ENCODE measurements at places on chromosomes 1 and 21.

GRCh38 chr1:227342075-227342829 lies 24.0 kb upstream of the CDC42BPA start:
- DNase-seq = no peak

GRCh38 chr1:20445956-20446355 lies 40.1 kb downstream of the CAMK2N1 start:
- no peak for DNase-seq

GRCh38 chr1:173821680-173822079 lies 2.8 kb upstream of the DARS2 start:
- no peak for DNase-seq

DNA sequence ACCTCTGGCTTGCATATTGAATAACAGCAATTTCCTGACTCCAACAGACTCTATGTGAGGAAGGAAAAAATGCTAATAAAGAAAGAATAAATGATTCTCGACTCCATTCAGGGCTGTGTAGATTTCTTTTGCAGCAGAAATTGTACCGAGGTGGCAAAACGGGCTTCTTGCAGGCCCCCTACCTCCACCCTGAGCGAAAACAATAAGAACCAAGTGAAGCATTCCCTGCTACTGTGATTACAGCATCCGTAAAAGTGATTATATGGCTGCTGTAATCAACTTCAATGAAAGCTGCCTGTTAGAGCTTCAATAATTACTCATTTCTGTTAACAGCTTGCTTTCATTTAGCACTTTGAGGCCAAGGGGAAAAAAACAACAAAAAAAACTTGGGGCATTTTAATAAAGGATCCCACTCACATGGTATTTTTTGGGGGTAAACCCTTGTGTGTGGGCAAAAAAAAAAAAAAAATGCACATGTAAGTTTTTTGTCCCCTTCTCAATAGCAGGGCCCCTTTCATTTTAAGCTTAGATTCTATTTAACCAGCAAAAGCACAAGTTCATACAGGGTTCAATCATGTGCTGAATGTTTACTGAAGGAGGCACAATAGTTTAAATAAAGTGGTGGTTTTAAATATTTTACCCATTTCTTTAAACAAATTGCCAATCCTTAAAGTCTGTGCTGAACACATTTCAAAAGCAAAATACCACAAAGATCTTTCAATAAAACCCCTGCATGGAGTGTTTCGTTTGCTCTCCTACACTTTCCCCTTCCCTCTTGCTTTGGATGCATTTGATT lies 271.6 kb downstream of the LMO4 start:
- DNase-seq = no peak

GRCh38 chr1:116066868-116067565 lies 44.2 kb upstream of the MAB21L3 start:
- no peak for DNase-seq

Data from NCI-H1417 treated with DMSO at 0.1 percent for 48 hours (cell line).